NCI-H1092 treated with DMSO at 0.1 percent for 48 hours (cell line): ENCODE measurements at places on chromosomes 5 and 9.

DNA sequence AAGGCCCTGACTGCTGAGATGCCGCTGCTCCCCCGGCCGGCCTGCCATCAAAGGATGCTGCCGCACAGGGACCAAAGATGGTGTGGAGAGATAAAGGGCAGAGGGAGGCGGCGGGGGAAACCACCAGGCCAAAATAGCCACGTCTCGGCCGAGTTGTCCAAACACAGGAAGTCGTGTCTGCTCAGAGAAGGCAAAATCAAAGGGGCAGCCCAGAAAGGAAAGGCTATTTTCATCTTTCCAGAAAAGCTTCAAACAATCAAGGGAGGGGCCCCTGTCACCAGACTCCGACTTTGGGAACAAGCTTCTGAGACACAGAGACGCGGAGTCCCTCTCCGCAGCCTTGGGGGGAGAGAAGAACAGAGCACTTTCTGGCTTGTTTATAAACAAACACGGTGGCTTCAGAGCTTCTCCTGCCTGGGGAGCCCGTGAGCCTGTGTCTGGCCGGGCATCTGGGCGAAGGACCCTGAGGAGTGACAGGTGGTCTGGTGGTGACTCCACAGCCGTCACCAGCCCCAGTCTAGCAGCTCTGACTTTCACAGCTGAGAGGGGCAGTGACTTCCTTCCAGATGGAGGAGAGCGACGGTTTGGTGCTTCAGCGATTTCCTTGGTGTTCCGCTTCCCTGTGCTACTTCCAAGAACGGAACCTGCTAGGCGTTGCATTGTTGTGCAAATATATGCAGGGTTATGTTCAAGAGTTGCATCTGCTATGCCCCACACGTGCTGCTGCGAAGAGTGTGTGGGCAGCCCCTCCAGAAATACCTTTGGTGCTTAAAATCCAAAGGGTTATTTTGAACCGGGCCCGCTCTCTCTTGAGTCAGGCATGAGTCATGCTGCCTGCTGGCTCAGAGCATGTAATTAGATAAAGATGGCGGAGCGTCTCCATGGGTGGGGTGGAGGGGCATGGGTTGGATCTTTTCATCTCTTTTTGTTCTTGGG, 24.0 kb downstream of the ADAMTSL2 start:
- DNase-seq: no peak

DNA sequence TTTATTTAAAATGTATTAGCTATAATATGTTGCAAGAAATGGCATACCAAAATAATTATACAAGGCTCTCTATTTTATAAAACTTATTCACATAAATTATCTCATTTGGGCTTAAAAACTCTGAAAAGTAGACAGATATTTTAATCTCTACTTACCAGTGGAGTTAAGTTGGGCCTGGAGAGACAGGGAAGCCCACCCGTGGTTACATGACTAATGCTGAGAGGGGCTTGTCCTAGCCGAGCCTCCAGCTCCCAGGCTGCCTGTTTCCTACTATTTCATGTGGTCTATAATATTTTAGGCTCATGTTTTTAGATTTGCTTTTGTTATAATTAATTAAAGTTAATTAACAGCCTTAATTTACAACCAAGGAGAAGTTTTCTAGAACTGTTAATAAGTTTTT, 20.9 kb upstream of the ASPN start:
- no peak for DNase-seq

- DNase-seq: no peak
These were observed 755 bp downstream of the DND1 start for GRCh38 chr5:140672455-140673186.

- DNase-seq: no peak
These were observed 38.0 kb upstream of the MED27 start for GRCh38 chr9:132117694-132118093.

GRCh38 chr9:132885720-132886333, 7.1 kb downstream of the SPACA9 start:
- DNase-seq: no peak
